Tibial nerve (tissue), 4 donors: ENCODE measurements at places on chromosomes 1 and 21. TPM values are rescaled to one million over a fixed set of nuclear protein-coding genes. Genes with fewer than 3 reads are reported as not detected.

Gene LINGO4
- total RNA-seq: not detected

GRCh38 chr1:30684259-30684658, 39.1 kb downstream of the MATN1 start:
- H3K4me3 ChIP-seq: no peak overlapping the region
- H3K27me3 ChIP-seq: peaks cover 68% of the 10 kb centered on the region
- no peak overlapping the region for H3K27ac ChIP-seq
- no peak for DNase-seq
- peaks cover 10% of the 10 kb centered on the region for H3K4me1 ChIP-seq

- H3K4me1 ChIP-seq: peaks cover 21% of the 10 kb centered on the region
- no peak for DNase-seq
- no peaks in the 10 kb centered on the region for H3K27me3 ChIP-seq
- peak overlapping the region; percentile 83 for H3K4me3 ChIP-seq
- peak overlapping the region; percentile 95 for H3K27ac ChIP-seq
These were observed 1.4 kb upstream of the SUCO start for GRCh38 chr1:172531412-172532182.

Gene BTG2
- 168 TPM for total RNA-seq

- H3K4me1 ChIP-seq: peaks cover 65% of the 10 kb centered on the region
- no peak overlapping the region for H3K4me3 ChIP-seq
- peak overlapping the region; percentile 78 for H3K27ac ChIP-seq
- peak; percentile 85 for DNase-seq
- H3K27me3 ChIP-seq: no peaks in the 10 kb centered on the region
- no peaks in the 10 kb centered on the region for H3K36me3 ChIP-seq
These were observed 12.3 kb downstream of the PHLDA3 start for GRCh38 chr1:201456499-201457309.

DNA sequence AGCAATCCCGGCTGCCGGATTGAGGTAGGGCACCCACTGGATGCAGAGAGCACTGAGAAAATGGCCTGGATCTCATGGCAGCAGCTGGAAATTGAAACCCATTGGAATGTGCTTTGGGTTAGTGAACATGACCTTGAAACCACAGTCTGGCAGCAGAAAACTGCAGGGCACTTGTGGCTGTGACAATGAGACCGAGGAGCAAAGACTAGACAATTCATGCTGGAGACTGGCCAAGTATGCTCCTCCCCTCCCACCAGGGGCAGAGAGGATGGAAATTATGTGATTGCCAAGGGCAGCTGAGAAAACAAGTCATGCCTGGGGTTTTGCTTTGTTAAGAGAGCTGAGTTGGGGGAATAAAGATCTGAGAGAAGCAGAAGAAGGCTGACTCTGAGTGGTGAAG, 60.7 kb downstream of the ZNF697 start:
- H3K4me1 ChIP-seq: no peaks in the 10 kb centered on the region
- no peak for DNase-seq
- no peak overlapping the region for H3K4me3 ChIP-seq

Gene CFHR1
- total RNA-seq: 5.7 TPM

Gene ADORA1
- 0.30 TPM for total RNA-seq

Gene FCRL1
- total RNA-seq: not detected

DNA sequence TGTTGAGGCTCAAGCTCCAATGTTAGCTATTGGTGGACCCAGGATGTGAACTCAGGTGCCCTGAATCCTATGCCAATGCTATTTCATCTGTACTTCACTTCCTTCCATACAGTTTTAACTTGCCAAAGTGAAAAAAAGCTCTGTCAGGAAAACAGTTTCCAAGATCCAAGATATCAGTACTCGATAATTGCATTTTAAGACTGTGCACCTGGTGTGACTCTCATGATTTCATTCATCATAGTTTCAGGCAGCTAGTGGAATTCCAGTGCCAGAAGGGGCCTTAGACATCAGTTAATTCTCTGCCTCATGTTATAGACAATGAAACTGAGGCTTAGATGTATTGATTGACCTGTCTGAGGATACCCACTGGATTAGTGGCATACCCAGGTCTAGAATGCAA, 26.5 kb upstream of the LEPR start:
- H3K4me3 ChIP-seq: no peak overlapping the region
- DNase-seq: no peak
- no peaks in the 10 kb centered on the region for H3K36me3 ChIP-seq

Gene NEGR1
- total RNA-seq: 58.2 TPM

DNA sequence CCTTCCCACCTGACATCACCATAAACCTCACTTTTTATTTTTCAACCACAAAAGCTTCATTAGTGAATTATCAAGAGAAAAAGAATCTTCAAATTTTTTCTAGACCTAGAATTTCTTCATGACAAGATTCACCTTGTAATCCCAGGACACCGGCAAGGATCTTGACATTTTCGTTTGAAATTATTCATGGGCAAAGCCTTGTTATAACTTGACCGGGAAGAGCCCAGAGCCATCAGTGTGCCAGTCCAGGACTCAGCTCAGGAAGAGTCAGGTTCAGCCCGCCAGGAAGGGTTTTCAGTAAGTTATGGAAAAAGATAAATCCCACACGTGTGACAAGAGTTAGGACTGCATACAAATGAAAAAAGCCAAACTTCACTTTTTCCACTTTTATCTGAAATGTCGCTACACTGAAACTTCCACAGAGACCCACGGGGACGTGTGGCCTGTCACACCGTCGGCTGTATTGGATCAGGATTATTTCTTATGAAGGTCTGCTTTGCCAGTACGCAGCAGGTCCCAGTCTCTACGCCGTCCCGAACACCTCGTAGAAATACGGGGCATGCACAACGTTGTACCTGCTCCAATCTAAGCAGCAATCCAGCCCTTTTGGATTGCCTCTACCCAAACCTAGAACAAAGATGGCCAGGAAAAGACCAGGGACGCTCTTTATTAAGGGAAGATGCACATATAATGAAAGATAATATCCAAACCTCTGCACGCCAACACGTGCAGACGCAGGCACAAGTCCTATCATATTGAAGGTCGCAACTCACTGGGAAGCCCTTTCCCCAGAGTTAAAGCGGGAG, 916 bp downstream of the F3 start:
- DNase-seq: no peak
- peaks cover 23% of the 10 kb centered on the region for H3K4me1 ChIP-seq

DNA sequence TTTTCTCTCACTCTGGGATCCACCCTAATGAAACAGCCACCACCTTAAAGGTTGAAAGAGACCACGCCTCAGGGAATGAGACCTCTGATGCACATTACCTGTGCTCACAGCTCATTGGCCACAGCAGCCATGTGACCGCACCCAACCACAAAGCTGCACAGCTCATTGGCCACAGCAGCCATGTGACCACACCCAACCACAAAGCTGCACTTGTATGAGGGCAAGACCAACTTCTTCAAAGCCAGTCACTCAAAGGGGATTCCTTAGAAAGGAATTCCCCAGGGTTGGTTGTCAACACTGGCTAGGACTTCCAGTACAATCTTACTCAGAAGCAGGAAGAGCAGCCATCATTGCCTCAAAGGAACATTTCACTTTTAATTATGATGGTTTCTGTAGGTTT, 43.6 kb upstream of the PDE9A start:
- no peak for DNase-seq
- H3K27me3 ChIP-seq: no peaks in the 10 kb centered on the region
- H3K27ac ChIP-seq: no peak overlapping the region
- no peak overlapping the region for H3K4me3 ChIP-seq
- no peaks in the 10 kb centered on the region for H3K36me3 ChIP-seq
